Inflammatory macrophage treated with lipopolysaccharide for 4 hours (primary cell): ENCODE measurements at places on chromosomes 3 and 15.

- DNase-seq: no peak
Measured at GRCh38 chr15:62708470-62708869, 334.1 kb upstream of the TPM1 start.

GRCh38 chr3:151794080-151794479, 19.8 kb upstream of the AADAC start:
- no peak for DNase-seq

DNA sequence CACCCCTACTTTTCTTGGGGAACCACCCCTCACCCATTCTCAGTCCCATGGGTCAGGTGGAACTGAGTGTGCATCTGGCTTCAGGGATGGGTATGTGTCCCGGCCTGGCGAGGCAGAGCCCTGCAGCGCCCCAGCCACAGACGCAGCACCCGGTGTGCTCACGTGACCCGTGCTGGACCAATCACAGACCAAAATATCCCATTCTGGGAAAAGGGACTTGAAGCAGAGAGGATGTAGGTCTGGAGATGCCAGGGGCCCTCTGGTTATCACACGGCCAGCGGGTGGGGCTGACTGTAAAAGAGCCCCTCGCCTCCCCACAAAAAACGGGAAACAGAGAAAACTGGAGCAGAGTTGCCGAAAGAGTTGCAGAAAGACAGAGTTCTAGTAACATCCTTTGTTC, 138.0 kb upstream of the RAD18 start:
- no peak for DNase-seq

DNA sequence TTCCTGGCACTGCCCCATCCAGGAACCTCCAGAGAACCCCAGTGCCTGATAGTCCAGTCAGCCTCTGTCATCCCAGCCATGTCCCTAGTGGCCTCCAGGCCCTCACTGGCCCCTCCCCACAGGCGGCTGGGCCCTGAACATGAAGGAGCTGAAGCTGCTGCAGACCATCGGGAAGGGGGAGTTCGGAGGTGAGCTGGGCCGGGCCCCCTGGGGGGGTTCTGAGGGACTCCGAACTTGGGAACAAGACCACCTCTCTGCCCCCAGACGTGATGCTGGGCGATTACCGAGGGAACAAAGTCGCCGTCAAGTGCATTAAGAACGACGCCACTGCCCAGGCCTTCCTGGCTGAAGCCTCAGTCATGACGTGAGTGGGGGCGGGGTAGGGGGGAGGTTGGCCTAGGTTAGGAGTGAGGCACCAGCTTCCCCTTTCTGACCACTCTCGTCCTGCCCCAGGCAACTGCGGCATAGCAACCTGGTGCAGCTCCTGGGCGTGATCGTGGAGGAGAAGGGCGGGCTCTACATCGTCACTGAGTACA, 12.0 kb upstream of the LMAN1L start:
- peak; percentile 57 for DNase-seq

- peak; percentile 27 for DNase-seq
Measured at GRCh38 chr15:68010361-68011153, 43.6 kb upstream of the PIAS1 start.

GRCh38 chr3:138066383-138066782, 49.0 kb downstream of the DZIP1L start:
- no peak for DNase-seq

- DNase-seq: no peak
Measured at GRCh38 chr3:182730675-182731042, 62.6 kb upstream of the ATP11B start.

GRCh38 chr3:177787279-177788041, 590.2 kb upstream of the TBL1XR1 start:
- no peak for DNase-seq

DNA sequence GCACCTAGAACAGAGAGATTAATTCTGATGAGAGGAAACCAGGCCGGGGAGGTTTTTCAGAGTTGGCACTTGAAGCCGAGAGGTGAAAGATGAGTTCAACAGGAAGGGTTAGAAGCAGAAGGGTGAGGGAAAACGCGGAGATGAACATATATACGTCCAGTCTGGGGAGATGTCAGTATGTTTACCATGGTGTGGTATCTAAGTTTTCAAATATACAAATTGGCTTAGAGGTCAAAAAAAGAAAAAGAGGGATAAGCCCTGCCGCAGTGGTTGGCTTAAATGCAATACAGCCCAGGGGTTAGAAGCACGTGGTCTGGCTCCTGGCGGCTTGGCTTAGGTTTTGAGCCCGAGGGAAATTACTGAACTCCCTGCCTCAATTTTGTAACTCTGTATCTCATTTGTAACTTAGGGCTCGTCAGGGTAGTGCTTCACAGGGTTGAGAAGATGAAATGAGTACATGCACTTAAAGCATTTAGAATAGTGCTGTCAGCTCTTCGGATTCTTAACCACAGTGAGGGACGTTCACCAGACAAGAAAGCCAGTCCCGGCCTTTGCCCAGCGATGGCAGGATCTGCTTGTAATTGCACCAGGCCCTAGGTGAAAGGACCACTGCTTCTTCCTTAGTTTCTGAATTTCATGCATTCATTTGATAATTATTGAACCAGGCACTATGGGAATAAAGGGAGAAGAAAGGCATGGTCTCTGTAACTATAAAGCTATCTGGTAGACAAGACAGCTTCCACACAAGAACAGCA, 6.4 kb downstream of the HES1 start:
- DNase-seq: no peak

DNA sequence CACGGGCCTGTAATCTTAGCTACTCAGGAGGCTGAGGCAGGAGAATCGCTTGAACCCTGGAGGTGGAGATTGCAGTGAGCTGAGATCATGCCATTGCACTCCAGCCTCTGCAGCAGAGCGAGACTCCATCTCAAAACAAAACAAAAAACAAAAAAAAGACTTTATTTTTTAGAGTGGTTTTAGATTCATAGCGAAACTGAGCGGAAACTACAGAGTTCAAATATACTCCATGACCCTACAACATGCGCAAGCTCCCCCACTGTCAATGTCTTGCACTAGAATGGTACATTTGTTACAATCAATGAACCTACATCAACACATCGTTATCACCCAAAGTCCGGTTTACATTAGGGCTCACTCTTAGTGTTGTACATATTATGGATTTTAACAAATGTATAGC, 2.2 kb upstream of the CRTAP start:
- no peak for DNase-seq

DNA sequence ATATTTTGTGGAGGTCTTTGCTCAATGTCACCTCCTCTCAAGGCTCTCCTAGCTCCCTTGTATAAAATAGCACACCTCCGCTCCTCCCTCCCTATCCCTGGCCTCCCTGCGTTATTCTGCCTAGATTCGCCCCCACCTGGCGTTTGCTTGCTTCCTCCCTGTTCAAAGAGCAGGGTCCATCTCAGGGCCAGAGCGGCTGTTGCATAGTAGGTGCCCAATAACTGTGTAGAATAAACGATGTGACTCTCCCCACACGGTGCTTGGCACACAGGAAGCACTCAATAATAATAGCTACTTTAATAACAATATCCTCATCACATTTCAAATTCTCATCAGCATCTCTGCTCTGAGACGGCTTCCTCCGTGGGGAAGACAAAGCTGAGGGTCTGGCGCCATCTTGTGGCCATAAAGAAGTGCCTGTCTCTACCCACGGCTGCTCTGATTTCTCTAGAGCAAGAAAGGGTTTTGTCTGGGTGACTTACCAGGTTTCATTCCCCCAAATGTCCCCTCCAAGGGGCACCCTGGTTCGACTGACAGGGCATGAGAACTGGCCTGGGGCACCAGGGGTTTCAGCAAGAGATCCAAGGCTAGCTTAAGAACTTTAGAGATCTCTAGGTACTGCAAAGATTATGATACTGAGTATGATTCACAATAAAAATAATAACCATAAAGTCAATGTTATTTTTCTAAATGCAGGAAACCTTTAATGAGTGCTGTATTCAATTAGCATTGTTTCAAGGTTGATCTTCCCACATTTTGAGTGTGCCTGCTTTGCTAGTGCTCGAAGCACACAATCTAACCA, 16.1 kb downstream of the CD276 start:
- peak; percentile 78 for DNase-seq

- no peak for DNase-seq
Measured at GRCh38 chr15:74773329-74773728, 8.6 kb upstream of the CSK start.

- DNase-seq: no peak
Measured at GRCh38 chr15:61034678-61035291, 194.3 kb downstream of the RORA start.

DNA sequence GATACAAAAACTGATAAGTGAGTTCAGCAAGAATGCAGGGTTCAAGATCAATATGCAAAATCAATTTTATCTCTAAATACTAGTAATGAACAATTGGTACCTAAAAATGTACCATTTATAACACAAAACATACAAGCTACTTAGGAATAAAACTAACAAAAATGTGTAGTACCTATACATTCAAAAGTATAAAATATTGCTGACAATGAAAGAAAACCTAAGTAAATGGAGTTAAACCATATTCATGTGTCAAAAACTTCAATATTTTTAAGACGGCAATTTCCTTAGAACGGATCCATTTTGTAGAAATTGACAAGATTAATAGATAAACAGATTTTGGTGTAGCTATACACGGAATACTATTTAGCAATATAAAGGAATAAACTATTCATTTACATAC, 343.1 kb upstream of the CCDC54 start:
- DNase-seq: no peak

- no peak for DNase-seq
Measured at GRCh38 chr3:143791386-143791785, 56.9 kb downstream of the SLC9A9 start.

GRCh38 chr3:31550452-31551251, 17.9 kb downstream of the STT3B start:
- peak; percentile 36 for DNase-seq

DNA sequence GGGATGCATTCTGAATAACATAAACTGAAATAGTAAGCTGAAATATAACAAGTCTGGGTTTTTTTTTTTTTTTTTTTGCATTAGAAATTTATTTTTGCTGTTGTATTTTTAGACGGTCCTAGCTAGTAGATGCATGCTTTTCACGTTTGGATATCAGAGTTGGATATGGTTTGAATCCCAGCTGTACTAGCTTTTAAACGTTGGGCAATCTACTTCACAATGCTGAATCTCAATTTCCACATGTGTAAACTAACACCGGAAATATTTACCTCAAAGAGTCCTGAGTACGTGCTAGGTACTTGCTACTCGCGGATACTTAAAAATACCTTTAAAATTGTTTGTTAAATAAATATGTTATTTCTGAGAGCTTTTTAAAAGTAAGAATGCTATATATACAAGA, 139.8 kb downstream of the BBX start:
- DNase-seq: no peak

GRCh38 chr15:47721676-47722075, 4.4 kb downstream of the SEMA6D start:
- no peak for DNase-seq
